ENCODE measurements at places on chromosomes 2 and 18.

- DNase-seq: no peak
These were observed 648.1 kb downstream of the CPS1 start for GRCh38 chr2:211204456-211204855.

- DNase-seq: no peak
These were observed 32.2 kb downstream of the SPATS2L start for GRCh38 chr2:200338692-200339091.

GRCh38 chr2:168585700-168586099 is 129.6 kb downstream of the CERS6 start:
- no peak for DNase-seq

GRCh38 chr2:238946318-238947242 is 98.7 kb downstream of the TWIST2 start:
- DNase-seq: no peak

GRCh38 chr2:227706859-227707258 is 11.0 kb downstream of the SLC19A3 start:
- no peak for DNase-seq

- no peak for DNase-seq
These were observed 32.4 kb upstream of the EML4 start for GRCh38 chr2:42136782-42137124.

DNA sequence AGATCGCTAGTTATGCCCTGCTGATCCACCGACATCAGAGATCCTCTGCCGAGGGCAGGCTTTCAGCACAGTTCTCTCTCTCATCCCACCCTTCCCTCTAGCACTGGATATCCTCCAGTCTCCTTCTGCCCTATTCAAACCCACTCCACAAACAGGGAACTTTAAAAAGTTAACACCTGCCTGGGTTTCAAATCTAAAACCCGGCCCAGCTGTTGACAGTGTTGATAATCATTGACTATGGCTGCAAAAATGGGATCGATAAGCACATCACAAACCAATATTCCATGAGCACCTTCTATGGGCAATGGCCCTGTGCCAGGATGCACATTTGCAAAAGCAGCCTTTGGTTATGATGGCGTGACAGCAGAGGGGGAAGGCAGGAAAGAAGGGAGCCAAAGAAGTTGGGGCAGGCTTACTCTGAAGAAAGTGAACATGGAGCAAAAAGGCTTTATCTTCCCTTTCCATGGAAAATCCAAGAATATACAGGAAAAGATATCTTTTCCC is 482.3 kb upstream of the KLHL29 start:
- DNase-seq: no peak

DNA sequence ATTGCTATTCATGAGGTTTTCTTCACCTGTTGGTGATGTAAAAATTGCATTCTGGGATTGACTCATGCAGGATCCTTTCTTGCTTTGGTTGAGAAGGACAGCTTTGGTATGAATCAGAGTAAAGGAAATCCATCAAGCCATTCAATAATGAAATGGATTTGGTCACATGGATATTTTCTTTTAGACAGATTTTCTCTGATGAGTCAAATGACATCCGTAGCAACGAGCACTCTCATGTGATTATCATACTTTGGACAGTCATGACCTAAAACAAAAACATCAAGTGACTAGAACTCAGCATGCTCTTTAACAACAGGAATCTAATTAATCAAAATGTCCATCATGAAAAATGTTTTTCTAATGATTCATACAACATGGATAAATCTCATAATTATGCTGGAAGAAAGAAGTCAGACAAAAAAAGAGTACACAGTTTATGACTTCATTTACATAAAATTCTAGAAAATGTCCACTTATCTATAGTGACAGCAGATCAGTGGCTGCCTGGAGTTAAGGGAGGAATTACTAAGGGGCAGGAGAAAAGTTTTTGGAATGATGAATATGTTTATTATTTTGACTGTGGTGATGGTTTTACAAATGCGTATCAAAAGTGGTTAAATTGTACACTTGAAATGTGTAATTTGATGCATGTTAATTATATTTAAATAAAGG is 30.7 kb downstream of the TRAK2 start:
- no peak for DNase-seq

GRCh38 chr2:23624378-23624777 is 239.4 kb downstream of the KLHL29 start:
- no peak for DNase-seq

DNA sequence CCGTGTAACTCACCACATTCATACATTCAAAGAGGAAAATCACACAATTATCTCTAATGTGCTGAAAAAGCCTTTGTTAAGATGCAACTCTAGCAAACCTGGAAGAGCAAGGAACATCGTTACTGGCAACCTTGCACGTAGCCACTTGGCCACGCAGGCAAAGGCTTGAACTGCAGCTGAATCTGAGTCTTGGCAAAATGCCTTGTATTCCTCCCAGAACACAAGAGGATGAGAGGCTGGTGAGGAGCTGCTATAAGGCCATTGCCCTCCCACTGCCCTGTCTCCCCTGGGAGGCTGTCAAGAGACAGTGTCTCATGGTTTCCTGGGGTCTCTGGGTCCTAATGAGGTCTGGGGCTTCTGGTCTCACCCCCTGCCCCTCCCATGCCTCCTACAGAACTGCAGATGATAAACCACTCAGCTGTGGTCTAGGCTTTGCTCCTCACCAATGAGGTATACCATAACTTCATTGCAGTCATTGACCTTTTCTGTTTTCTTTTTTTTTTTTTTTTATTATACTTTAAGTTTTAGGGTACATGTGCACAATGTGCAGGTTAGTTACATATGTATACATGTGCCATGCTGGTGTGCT is 141.4 kb downstream of the SPP2 start:
- DNase-seq: no peak

GRCh38 chr18:26462355-26462754 is 86.0 kb downstream of the KCTD1 start:
- no peak for DNase-seq

DNA sequence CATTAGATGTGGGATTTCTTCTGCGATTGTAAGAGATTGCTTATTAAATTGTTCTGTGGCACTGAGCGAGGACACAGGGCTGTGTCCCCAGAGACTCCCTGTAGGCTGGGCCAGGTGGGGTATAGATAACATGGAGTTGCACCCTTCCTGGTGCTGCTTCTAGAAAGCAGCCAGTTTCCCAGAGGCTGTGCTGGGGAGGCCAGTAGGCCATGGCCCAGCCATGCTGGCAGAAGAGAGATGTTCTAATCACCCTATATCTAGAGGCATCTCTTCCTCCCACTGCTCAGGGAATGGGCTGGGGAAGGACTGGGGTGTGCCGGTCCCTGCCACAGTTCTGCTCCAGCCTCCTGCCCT is 66.9 kb downstream of the HS1BP3 start:
- no peak for DNase-seq

- no peak for DNase-seq
These were observed 15.9 kb upstream of the CPS1 start for GRCh38 chr2:210540471-210540870.

DNA sequence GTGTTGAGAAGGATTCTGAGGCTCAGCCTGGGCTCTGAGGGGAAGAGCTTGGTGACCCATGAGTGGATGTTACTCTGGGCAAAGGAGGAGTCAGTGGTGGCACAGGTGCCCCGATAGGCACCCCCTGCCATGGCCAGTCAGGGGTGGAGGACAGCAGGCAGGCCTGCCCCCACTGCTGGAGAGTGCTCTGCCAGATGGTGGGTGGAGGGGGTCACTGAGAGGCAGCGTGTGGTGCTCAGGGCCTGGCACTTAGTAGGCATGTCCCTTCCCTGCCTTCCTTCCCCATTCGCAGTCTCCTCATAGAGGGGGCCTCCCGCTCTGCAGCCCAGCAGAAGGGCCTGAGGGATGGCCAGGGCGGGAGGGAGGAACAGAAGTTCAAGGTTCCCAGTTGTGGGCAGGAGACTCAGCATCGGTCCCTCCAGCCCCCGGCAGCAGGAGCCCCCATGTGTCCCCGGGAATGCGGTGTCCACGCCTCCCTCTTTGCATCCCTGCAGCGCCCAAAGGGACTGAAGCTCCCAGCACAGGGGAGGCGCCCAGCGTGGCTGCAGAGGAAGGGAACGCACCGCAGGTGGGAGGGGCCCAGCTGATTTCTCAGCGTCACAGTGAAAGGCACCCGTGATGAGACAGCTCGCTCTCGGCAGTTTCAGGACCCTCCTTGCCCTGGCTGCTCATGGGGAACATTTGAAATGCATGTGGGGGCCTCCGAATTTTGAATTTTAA is 5.7 kb upstream of the SNED1 start:
- no peak for DNase-seq

- DNase-seq: no peak
These were observed 79.2 kb upstream of the MGAT5 start for GRCh38 chr2:134174711-134175110.

GRCh38 chr2:15584767-15585469 is 6.8 kb upstream of the DDX1 start:
- DNase-seq: no peak

Data from right renal cortex interstitium (tissue), 3 donors.